ENCODE measurements at places on chromosomes 12 and 14.

- DNase-seq = no peak
Measured at GRCh38 chr14:58701604-58702003, 63.8 kb downstream of the DACT1 start.

DNA sequence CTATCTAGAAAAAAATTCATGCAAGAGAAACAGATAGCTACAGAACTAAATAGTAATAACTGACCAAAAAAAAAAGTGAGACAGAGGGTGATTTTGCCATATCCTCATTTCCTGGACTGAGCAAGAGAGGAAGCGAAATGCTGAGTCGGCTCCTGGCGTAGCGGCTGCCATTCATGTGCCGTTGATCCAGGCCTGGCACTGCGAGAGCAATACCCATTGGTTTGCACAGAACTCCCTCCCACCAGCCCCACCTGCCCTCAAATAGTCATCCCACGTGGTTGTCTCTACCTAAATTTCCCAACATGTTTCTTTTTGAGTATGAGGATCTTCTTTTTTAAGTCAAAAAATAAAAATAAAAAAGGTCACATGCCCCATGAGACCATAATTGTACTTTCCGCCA lies 9.4 kb upstream of the WNT5B start:
- DNase-seq = no peak

DNA sequence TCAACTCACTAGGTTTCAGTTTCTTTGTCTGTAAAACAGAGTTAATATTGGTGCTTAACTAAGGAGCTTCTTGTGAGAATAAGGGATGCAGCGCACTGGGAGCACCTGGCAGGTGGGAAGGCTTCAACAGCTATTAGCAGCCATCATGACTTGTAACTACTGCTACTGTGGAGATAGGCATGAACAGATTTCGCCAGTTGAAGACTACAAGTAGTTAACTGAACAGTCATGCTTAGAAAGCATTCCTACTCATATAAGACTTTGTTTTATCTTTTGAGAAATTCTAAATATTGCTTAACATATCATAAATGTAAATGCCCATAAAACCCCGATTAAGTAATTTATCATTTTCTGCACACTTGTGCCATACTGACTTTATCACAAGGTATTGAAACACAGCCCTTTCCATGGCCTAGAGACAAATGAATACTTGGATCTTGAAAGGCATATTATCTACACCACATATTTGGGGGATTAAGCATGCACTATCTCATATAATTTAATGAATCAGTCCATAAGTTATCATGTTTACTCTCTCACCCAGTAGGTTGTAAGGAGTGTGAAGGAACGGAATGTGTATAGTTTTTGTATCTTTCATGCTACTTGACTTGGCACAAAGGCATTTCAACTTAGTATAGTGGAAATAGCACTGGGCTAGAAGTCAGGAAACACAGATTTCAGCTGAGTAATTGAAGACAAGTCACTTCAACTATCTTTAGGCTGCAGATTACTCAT lies 16.1 kb downstream of the NTN4 start:
- peak; percentile 69 for DNase-seq

DNA sequence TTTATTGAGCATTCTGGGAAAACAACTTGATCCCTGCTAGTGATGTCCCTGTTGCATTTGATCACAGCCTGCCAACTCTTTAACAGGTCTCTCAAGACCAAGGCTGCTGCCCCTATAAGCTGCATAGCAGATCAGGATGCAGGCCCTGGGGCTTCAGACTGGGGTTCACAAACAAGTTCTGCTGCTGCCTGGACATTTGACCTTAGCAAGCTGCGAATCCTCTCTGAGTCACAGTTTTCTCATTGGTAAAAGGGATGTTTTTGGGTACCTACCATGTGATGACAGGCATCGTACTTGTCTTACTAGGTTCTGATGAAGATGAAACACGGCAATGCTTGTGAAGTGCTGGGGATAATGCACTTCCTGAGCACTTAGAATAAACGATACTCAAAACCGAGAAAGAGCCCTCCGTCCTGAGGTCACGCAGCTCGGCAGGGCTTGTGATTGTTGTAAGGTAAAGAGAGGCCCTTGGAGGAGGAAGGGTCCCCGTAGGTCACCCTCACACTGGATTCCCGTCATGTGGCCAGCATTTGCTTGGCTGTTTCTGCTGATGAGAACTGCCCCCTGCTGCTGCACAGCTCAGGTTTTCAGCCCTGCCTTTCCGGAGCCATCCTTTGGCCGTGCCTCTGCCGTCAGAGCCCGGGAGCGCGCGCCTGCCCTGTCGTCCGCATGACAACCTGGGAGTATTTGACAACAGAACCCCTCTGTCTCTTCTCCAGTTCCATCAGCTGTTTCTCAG lies 39.1 kb downstream of the TSPAN9 start:
- DNase-seq = no peak

- DNase-seq = no peak
Measured at GRCh38 chr14:85934886-85935254, 404.9 kb downstream of the FLRT2 start.

DNA sequence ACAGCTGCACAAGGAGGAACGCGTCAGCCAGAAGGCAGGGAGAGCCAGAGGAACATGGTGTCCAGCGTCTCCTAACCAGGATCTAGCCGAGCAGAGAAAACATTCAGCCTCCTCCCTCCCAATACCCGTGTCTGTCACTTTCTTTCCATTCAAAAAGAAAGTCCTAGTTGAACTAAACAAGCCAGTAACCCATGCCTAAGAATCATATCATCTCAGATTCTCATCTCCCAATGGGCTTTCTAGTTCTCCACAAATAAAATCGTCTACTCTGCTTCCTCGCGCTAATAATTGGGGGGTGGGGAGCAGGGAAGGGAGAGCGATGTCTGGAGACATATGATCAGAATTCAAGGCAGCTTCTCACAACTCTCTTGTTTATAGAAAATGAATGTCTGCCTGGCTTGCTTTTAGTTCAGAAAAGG lies 7.4 kb downstream of the NKX2-1 start:
- DNase-seq = no peak

DNA sequence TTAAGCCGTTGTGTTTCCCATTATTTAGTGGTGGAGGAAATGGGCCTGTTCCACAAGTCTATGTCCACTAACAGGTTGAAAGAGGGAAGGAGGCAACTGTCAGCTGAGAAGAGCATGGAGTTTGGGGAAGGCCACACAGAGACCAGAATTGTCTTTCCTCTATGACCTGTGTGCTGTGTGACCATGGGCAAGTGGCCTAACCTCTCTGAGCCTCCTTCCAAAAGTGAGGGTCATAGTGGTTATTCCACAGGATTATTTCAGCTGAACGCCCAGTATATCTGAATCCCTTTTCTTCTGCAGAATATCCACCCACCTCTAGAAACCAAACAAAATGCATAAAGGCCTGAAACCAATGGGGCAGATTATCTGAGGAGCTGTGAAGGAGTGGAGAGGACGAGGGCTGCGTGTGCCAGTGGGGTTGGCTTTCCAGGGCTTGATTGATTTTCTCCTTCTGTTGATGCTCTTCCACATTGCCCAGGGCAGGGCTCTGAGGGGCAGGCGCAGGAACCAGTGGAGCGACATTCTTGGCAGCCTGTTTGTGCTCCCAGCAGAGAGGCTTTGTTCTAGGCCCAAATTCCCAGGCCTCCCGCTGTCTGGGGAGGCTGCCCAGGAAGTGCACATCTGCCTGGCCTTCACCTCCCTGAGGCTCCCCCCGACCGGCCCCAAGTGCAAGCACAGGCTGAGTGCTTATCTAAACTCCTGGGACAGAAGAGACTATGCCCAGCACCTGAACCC lies 452.7 kb downstream of the BCL11B start:
- no peak for DNase-seq

All from cardiac fibroblast (primary cell).